ENCODE measurements at places on chromosomes 3 and 15.

DNA sequence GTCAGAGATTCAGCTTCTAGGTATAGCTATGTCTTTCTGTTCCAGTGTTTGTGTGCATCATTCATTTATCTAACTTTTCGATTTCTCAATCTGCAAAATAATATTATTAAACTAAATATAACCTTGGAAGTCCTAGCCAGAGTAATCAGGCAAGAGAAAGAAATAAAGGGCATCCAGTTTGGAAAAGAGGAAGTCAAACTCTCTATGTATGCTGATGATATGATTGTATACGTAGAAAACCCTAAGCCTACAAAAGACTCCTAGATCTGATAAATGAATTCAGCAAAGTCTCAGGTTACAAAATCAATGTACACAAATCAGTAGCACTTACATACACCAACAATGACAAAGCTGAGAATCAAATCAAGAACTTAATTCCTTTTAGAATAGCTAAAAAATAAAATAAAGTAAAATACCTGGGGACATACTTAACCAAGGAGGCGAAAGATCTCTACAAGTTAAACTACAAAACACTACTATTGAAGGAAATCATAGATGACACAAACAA lies 718.2 kb downstream of the NTRK3 start:
- DNase-seq = no peak

DNA sequence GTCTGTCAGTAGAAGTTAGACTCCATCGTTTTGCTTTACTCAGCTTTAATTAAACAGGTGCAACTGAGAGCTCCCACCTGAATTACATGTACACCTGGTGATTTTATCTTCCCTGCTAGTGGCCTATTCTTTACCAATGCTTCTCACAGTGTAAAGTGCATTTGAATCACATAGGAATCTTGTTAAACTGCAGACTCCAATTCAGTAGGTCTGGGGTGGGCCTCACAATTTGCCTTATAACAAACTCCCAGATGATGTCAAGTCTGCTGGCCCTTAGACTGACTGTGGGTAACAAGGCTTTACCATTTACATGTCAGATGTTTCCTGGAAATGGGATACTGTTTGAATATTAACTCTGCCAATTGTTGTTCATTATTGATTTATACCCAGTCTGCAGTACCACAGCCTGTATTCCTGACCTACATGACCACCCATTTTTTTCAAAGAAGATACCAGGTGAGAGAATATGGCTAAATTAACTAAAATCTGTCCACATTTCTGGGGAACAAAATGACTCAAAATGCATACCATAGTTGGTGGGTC lies 37.2 kb downstream of the CMSS1 start:
- no peak for DNase-seq

DNA sequence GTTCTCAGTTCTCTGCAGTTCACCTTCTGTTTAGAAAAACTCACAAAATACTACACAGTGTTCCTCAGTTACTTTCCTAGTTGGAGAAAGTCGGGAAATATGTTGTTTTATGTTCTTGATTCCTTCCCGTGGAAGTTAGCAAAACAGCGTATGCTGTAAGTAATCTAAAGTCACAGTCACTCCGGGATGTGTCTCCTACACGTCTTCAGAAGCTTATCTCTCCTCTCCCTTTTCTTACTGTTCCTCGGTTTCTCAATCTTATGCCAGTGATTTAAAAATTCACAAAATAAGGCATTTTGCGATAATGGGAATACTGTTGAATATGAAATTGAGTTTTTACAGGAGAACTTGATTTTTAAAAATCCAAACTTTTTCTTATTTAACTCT lies 1.7 kb downstream of the HEG1 start:
- no peak for DNase-seq

DNA sequence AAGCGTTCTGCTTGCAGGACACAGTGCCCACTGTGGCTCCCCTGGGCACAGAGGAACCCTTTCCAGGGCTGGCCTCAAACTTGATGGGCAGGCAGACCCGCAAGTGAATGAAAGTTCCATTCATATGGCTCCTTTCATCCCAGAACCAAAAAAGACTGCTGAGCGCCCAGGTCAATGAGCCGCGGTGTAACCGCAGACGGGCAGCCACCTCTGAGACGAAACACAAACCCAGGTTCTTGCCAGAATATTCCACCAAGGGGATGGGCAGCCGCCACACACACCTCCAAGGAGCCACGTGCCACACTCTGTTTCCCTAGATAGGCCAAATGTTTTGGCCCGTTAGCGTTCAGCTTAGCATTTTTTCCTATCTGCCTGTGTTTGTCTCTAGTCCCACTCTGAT lies 82.8 kb upstream of the IGF1R start:
- no peak for DNase-seq

DNA sequence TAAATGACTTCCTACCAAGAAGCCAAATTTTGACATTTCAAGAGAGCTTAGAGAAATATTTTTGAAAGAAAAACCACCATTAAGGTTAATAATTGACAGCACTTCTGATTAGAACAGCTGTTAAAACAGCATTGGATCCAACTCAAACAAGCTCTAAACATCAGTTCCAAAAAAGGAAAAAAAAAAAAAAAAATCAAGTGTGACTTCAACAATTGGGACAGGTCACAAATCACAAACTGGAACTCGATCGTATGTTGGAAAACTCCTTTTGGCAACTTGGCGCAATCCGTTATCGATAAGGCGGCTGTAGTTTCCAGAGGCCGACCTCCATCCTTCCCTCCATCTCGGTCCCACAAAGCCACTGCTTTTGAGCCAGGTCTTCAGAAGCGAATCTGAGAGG lies 17.8 kb downstream of the TLE3 start:
- DNase-seq = no peak

DNA sequence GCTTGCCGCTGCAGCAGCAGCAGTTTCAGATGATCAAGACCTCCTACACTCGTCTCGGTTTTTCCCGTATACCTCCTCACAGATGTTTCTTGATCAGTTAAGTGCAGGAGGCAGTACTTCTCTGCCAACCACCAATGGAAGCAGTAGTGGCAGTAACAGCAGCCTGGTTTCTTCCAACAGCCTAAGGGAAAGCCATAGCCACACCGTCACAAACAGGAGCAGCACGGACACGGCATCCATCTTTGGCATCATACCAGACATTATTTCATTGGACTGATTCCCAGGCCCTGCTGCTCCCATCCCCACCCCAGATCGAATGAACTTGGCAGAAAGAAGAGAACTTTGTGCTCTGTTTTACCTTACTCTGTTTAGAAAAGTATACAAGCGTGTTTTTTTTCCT lies 17.6 kb downstream of the CALML4 start:
- DNase-seq = no peak

DNA sequence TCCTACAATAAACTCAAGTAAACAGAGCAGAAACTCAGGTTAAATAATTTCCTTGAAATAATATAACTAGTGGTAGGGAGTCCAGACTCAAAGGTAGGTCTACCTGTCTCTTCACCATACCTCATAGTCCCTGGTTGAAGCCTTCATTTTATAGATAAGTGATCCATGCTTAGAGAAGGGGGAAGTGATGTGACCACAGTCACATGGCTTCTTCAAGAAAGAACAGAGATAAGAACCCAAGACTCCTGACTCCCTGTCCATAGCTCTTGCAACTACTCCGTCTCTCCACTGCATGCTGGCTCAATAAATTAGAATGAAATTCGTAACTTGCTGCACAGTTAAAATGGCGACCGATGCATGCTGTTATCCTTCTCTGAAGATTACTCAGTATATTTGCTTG lies 11.0 kb upstream of the C15orf61 start:
- DNase-seq = no peak

- DNase-seq = no peak
These were observed 26.3 kb downstream of the TMEM44 start for GRCh38 chr3:194606941-194607340.

DNA sequence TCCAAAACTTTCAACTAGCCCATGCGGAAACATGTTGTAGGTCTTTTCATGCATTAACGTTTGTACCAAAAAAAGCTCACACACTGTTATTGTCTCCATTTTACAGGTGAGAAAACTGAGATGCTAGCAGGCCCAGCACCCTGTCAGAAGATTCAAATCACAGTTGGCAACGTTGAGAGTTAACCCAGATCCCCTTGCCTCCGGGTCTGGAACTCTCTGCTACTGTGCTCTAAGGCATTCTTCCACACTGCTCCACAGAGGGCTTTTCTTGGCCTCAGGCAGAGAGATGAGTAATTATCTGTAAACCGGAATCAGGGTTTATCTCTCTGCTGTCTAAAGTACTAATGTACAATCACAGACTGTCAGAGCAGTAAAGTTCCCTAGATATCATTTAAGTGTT lies 186.0 kb upstream of the LPP start:
- DNase-seq = no peak

GRCh38 chr3:139427283-139428060 lies 38.0 kb upstream of the COPB2 start:
- no peak for DNase-seq

DNA sequence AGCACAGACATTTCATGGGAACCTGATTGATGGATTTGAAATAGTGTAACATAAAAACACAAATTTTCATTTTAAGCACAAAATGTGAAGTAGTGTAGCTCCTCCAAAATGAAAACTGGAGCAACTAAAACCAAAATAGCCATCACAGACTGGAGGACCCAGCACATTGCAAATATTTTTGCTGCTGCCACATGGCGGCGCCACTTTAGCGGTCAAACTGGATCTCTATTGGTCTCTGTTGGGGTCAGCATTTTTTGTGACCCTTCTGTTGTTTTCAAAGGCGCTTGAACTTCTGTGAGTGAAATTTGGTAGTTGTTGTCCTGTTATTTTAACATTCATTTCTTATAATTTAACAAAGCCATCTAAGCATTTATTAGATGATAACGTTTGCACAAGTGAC lies 259.9 kb downstream of the IL20RB start:
- no peak for DNase-seq

GRCh38 chr3:113166719-113167492 lies 44.5 kb upstream of the BOC start:
- no peak for DNase-seq

Measured in activated effector memory CD4-positive, alpha-beta T cell treated with anti-CD3 and anti-CD28 coated beads, Interleukin-2, amount 50 U/mL, for 16 hours (primary cell).